Posterior cingulate gyrus (tissue), 11 donors: ENCODE measurements at places on chromosomes 3 and 15.

- no peak for DNase-seq
These were observed 28.3 kb downstream of the ST8SIA2 start for GRCh38 chr15:92421976-92422375.

DNA sequence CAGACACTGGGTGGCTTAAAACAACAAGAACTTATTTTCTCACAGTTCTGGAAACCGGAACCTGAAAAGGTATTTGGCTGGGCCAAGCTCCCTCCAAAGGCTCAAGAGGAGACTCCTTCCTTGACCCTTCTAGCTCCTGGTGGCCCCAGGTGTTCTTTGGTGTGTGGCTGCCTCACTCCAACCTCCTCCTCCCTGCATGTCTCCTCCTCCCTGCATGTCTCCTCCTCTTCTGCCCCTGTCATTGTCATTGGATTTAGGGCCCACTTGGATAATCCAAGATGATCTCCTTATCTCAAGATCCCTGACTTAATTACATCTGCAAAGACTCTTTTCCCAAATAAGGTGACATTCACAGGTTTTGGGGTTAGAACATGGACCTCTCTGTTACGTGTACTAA, 69.8 kb upstream of the MFGE8 start:
- DNase-seq = no peak

DNA sequence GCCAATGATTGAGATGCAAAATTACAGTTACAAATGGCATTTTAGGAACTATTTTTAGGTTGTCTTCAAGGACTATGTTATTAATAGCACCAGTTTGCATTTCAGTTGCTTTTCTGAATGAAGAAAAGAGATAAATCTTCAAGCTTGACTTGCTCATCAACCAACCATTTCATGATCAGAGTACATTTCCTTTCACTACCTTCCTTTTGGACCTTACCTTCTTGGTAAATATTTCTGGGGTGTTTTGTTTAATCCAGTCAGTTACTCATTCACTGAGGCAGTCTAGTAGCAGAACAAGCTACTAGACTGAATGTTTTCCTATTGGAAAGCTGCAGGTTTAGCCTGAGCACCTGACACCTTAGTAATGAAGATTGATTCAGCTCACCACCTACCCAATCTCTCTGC, 8.2 kb downstream of the SLC27A2 start:
- DNase-seq = no peak

DNA sequence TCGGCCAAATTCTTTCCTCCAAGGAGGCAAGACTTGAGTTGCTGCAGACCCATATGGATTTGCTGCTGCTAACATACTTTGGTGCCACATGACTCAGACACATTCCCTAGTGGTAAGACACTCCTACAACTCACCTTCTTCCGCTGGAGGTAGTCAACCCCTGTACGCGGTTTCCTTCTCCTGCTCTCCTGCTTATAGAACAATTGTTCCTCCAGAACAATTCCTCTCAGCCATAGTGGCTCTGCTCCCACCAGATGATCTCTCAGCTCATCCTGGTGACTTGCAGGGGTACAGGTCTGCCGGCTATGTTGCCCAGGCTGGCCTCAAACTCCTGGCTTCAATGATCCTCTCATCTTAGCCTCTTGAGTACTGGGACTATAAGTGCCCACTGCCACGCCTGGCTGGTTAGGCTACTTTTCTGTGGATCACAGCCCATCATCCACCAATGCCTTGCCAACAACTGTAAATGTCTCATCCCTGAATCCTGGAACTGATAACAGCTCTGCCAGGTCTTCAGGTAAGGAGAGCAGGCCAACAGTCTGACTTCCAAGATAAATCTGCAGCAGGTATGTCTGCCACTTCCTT, 2.4 kb upstream of the CXCR6 start:
- DNase-seq = no peak

- no peak for DNase-seq
These were observed 149.7 kb upstream of the ATP2B2 start for GRCh38 chr3:10655105-10655504.

GRCh38 chr15:92808598-92809063, 91.5 kb upstream of the CHD2 start:
- no peak for DNase-seq

- DNase-seq = no peak
These were observed 20.3 kb upstream of the FRMD4B start for GRCh38 chr3:69406163-69406562.

DNA sequence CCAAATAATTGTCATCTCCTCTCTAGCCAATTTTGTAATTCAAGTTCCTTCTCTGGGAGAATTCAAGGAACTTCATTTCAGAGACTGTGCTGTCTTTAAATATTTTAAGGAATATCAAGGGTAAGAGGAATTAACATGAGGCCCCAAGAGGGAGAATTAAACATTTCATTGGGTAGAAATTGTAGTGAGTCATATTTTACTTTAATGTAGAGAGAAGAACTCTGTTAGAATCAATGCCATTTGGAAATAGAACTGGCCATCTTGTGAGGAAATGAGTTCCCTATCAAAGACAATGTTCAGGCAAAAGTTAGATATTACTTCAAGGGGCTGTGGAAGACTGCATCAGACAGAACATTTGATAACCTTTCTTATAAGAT, 43.5 kb upstream of the TP63 start:
- no peak for DNase-seq

DNA sequence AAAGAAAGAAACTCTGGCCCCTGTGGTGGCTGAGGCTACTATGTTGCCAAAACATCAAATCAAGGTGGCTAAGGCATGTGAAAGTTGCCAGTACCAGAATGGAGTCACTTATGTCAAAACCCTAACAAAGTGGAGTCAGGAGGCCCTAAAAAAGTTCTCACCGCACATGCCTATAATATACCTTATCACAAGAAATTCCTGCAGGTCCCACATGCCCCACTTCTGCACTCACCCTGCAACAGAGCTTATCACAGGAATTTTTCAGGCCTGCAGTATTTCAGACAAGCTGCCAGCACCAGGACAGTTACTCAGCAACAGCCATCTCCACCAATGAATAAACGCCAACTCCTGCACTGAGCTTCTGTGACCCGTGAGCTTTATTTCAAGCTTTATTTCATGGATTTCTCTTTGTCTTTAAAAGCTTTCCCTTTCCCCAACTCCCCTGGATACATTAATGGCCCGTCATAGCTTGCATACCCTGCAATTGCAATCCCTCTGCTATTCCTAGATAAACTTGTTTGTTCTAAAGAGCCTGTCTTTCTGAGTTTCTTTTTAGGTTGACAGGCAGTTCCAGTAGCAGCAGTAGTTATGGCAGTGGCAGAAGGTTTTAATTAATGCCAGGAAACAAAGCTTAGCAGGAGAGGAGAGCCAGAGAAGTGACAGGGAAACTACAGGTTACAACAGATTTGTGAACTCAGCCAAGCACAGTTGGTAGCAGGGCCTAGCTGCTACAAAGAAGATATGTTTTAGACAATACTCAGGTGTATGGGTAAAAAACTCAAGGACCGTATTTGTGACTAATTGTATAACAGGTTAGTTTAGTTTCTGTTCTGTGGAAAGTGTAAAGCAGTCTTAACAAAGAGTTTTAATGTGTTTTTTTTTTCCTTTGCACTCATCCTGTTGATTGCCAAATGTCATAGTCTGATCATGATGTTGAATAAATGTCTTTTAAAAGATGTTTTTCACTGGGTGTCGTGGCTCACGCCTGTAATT, 15.9 kb upstream of the TMEM42 start:
- no peak for DNase-seq

GRCh38 chr15:70324001-70324974, 226.6 kb upstream of the TLE3 start:
- DNase-seq = no peak

DNA sequence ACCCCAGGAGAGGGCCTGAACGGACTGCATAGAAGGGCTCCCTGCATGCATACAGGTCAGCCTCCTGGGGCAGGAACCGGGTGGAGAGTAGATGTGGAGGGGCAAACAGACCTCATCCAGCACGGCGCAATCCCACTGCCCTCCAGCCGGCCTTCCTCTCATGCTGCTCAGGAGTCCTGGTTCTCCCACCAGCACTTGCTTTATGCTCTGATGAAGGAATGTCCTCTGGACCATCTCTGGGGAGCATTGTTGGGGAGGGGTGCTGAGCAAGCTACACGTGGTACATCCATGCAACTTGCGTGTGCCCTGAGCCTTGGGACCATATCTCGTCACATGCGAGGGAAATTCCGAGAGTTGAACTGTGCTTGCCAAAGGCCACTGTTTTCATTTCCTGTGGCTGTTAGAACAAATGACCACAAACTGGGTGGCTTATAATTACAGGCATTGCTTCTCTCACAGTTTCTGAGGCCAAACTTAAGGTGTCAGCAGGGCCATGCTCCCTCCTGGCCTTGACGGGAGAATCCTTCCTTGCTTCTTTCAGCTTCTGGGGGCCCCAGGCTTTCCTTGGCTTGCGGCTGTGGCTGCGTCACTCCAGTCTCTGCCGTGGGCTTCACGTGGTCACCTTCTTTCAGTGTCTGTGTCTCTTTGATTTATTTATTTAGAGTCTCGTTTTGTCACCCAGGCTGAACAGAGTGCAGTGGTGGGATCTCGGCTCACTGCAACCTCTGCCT, 12.2 kb downstream of the SELENOS start:
- no peak for DNase-seq

DNA sequence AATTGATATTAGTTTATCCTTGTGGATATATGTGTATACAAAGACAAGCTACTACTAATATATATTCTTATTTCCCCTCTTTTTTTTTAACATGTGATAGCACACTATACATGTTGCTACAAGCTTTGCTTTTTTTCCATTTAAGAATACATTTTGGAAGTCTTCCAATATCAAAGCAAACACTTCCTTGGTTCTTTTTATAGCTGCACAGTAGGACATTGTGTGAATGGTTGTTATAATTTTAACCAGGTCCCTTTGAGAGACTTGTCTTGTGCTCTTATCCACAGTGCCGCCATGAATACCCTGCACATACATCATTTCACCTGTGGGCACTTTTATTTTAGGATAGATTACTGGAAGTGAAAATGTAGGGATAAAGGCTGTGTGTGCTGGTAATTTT, 88.7 kb downstream of the CACNA2D3 start:
- no peak for DNase-seq

DNA sequence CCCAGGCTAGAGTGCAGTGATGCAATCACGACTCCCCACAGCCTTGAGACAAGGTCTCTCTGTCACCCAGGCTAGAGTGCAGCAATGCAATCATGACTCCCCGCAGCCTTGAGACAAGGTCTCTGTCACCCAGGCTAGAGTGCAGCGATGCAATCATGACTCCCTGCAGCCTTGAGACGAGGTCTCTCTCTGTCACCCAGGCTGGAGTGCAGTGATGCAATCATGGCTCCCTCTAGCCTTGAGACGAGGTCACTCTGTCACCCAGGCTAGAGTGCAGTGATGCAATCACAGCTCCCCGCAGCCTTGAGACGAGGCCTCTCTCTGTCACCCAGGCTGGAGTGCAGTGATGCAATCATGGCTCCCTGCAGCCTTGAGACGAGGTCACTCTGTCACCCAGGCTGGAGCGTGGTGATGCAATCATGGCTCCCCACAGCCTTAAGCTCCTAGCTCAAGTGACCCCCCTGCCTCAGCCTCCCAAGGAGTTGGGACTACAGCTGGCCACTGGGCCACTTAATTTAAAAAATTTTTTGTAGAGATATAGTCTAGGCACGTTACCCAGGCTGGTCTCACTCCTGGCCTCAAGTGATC, 26.1 kb downstream of the TFRC start:
- DNase-seq = no peak

- no peak for DNase-seq
These were observed 107.4 kb upstream of the FLNB start for GRCh38 chr3:57900786-57901185.

DNA sequence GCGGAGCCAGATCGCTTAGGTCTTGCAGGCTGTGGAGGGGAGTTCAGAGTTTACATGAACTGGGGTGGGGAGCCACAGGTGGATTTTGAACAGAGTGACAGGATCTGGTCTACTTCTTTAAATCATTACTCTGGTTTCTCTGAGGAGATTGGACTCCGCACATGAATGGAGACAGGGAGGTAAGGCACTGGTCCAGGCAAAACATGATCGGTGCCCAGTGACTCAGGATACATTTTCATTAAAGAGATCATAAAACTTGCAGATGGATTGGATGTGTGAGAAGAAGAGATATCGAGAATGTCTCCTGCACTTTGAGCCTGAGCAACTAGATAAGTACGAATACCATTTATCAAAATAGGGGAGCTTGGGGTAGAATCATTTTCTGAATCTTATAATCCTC, 61.8 kb upstream of the CMSS1 start:
- no peak for DNase-seq

DNA sequence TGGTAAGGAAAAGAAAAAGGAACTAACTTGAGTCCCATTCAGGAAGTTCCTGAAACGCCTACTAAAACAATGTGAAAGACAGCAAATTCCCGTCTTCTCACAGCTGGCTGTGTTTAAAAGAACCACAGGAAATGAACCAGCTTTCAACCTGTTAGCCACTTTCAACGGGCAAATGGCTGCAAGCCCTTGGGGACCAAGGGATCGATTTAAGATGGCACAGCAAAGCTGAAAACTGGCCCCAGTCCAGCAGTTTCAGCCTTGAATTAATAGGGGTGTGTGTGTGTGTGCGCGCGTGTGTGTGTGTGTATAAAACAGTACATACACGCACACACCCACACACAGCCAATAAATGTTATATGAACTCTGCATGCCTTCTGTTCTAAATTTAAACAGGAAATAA, 168.7 kb upstream of the TMCO5A start:
- DNase-seq = no peak

- peak; percentile 78 for DNase-seq
These were observed 9.0 kb downstream of the UBXN7 start for GRCh38 chr3:196423044-196423781.

DNA sequence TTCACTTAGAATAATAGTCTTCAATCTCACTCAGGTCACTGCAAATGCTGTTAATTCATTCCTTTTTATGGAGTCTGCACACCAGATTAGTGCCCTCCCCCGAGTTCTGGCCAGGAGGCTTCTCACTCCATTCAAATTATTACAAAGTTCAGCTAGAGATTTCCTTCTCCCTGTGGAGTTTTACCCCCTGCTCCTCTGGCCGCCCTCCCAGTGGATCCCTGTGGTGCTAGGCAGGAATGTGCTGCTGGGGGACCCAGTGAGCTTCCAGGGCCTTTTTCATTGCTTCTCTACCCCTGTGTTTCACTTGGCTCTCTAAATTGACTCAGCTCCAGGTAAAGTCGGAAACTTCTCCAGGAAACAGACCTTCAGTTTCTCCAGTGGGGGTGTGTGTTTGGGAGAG, 42.7 kb upstream of the CD200R1L start:
- DNase-seq = no peak

GRCh38 chr3:55966566-55966965, 479.5 kb upstream of the WNT5A start:
- no peak for DNase-seq

DNA sequence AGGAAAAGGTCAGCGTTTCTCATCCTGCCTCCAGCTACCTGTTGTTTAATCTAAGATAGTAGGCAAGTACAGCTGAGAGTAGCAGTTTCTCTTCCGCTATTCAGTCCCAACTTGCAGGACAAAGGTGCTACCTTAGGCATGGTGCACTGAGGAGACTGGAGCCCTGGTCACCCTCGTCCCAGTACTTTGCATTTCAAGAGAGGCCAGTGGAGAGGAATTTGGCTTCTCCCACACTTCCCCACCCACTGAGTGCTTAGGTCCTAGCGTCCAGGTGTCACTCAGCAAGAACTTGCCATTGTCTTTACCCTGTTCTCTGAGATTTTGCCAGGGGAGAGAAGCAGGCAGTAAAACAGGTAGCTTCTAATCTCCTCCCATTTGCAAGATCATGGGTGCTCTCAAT, 12.5 kb upstream of the RPN1 start:
- no peak for DNase-seq

GRCh38 chr3:29635888-29636287, 355.0 kb downstream of the RBMS3 start:
- no peak for DNase-seq
